ENCODE measurements at places on chromosomes 2 and 18. TPM values are rescaled to one million over a fixed set of nuclear protein-coding genes. Genes with fewer than 3 reads are reported as not detected.

- peak; percentile 70 for DNase-seq
Observed at GRCh38 chr2:86372641-86373502, 35.4 kb upstream of the REEP1 start.

- no peak for DNase-seq
Observed at GRCh38 chr2:178111743-178112142, 494 bp upstream of the RBM45 start.

Gene ATP8B1
- total RNA-seq = 4.6 TPM

DNA sequence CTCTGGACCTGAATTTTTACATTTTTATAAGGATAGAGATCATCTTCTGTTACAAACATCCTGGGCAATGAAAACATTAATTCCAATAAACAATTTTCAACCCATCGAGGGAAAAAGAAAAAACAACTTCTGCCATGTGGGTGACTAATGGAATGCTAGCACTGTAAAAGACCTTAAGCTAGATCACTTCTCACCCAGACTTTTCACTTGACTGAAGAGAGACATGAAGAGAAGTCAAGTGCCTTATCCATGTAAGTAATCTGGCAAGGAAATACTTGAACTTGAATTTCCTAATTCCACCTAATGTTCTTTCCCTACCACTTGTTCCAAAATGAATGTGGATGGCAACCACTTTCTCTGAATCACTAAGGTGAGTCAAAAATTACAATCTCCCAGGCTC lies 98.3 kb upstream of the ACVR1C start:
- DNase-seq = no peak

GRCh38 chr2:235898766-235899165 lies 269.4 kb downstream of the GBX2 start:
- DNase-seq = no peak

GRCh38 chr2:37614061-37614738 lies 57.2 kb downstream of the CDC42EP3 start:
- DNase-seq = no peak

DNA sequence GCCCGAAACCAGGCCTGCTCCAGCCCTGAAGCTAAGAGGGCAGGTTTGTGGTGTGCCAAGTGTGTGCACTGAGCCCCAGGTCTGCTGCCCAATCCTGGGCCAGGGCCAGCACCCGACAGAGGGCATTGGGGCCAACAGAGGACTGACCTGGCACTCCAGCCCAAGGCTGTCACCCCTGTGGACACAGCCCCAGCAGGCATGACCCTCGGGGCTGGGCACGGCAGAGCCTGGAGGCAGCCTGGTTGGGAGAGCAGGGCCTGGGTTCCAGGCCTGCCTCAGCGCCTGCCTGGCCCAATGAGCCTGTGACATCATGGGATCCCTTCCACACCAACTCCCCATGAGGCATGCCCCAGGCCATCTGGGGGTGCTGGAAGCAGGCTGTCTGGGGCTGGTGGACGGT lies 10.8 kb upstream of the SNED1 start:
- no peak for DNase-seq

DNA sequence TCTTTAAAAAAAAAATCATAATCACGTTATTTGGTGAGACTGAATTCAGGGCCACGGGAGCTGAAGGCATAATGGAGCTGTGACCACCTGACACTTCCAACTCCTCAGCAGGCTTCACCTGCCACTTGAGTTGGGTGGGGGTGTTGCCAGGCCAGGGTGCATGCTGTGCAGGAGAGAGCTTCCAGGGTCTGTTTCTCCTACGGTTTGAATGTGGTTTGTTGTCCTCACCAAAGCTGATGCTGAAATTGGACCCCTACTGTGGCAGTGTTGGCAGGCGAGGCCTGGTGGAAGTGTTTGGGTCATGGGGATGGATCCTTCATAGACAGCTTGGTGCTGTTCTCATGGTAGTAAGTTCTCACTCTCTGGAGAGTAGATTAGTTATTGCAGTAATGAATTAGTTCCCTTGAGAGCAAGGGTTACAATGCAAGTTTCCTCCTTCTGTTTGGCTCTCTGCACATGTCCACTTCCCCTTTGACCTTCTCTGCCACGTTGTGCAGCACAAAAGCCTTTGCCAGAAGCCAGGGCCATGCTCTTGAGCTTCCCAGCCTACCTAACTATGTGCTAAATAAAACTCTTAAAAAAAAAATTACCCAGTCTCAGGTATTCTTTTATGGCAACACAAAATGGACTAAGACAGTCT lies 38.3 kb upstream of the ANKRD44 start:
- DNase-seq = no peak

Gene SKA1
- 18.9 TPM for total RNA-seq

DNA sequence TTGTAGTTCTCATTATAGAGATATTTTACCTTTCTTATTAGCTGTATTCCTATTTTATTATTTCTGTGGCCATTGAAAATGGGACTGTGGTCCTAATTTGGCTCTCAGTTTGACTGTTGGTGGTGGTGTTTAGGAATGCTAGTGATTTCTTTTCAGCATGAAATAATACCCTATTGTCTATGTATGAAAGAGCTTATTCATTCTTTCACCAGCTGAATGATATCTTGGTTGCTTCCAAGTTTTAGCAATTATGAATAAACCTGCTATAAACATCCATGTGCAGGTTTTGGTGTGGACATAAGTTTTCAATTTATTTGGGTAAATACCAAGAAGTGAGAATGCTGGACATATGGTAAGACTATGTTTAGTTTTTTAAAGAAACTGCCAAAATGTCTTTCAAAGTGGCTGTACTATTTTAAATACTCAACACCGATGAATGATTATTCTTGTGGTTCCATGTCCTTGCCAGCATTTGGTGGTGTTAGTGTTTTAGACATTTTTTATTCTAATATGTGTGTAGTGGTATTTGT lies 501.6 kb upstream of the GYPC start:
- DNase-seq = no peak

DNA sequence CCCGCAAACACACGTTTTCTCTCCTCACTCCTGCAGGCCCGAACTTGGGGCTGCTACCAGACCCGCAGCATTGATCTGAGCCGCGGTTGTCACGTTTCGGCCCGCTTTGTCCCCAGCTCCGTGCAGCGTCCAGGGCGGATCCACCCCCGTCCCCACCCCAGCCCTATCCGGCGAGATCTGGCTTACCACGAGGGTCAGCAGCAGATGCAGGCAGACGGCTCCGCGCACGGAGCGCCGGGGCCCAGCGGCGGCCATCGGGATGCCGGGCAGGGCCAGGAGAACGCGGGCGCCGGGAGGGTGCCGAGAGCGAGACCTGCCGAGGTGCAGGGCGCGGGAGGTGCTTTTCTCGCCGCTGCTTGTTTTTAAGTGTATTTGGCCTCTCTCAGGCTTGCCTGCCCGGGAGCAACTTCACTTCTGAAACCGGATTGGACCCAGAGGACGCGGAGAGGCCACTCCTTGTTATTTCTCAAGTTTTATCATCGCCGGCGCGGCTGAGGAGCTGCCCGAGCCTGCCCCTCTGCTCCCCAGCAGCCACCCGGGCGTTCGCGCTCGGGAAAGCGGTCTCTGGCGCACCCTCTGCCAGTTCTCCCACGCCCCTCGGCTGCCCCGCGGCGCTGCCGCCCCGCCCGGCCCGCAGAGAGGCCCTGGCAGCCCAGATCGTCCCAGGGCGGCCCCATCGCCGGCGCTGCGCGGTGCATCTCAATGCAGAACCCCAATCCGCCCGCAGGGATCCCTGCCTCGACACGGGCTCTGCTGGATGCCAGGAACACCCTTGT lies at the start of gene DSC3:
Gene DSC3, minus strand, starts transcription at position 337 of the 776 bp plus-strand sequence. Its CDS starts 82 bp downstream, at position 255.
- DNase-seq = peak; percentile 78

Gene REEP1
- total RNA-seq = 1.5 TPM

DNA sequence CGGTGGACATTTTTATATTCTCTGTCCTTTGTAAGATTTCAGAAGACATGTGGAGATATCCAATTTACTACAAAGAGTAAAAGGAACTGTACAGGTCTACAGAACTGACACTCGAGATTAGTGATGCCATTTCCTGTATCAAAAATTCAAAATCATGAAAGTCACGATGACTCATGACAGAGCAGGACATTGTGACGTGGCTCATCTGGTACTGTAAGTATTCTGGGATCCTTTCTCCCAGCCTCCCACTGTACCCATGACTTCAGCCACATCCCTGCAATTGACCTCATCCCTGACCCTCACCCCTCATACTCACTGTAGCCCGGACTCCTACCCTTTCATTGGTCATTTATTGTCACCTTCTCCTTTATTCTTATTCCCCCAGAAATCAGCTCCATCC lies 736.5 kb downstream of the EPHA4 start:
- DNase-seq = no peak

- DNase-seq = no peak
Observed at GRCh38 chr2:2768476-2768875, 437.4 kb upstream of the MYT1L start.

Gene ZFP36L2
- total RNA-seq = 109 TPM

Gene SCG2
- 0.77 TPM for total RNA-seq

DNA sequence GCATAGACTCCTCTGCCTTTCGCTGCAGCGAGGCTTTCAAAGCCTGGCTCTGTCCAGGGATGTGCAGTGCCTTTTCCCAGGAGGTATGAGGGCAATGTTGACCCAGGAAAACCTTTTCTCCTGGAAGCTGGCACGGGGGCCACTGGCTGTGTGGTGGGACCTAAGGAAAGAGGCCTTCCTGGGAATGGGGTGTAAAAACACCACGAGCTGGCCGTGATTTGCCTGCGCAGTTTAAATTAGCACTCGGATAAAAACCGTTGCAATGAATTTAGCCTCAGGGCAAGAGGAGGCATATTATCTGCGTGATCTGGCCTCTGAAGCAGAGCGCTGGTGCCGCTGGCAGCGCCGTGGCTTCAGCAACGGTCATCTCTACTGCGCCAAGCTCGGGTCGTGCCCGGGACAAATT lies 3.0 kb downstream of the OSR1 start:
- DNase-seq = no peak

- no peak for DNase-seq
Observed at GRCh38 chr18:46950064-46950656, 32.8 kb downstream of the KATNAL2 start.

Gene IL36RN
- not detected for total RNA-seq

DNA sequence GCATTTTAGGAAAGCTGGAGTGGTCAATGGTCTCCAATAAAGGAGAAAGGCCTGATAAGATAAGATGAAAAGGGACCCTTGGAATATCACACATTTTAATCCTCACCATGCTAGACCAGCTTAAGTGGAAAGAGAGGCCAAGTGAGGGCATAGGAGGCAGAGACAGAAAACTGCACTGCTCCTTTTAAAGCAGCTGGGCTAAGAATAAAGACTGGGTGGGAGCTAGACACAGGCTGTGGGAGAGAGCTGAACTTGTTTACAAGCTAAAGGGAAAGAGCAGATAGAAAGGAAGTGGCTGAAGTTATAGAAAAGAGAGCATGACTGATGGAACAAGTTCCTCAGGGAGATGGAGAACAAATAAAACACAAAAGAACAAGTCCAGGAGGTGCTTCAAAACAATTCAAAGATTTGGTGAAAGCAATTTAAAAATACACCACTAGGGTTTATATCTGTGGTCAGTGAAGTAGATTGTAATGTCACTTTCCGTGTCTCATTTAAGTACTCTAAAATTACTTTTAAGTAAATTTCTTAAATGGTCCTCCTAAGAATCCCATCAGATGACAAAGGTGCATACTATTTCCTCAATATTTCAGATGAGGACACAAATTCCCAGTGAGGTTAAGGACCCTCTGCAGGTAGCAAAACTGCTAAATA lies 7.5 kb downstream of the COL5A2 start:
- DNase-seq = no peak

GRCh38 chr18:46721331-46721730 lies 35.5 kb downstream of the ST8SIA5 start:
- no peak for DNase-seq

DNA sequence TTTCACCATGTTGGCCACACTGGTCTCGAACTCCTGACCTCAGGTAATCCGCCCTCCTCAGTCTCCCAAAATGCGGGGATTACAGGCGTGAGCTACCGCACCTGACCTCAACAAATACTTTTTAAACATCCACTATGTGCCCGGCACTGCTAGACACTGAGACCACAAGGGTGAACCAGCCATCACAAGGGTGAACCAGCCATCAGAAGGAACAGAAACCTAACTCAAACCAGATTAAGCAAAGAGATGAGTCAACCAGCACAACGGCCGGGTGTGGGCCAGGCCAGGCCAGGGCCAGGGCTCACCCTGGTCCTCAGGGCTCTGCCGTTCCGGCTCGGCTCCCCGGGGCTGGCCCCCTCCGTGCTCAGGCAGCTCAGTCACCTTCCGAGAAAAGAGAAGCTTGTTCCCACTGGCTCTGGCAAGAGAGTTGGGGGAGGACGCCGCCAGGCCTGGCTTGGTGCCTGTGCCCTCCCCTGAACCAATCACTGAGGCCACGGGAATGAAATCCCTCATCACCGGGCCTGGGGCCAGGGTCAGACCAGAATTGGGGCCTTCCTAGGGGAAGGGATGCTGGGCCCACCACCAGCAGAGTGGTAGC lies 4.4 kb downstream of the TEX44 start:
- no peak for DNase-seq

DNA sequence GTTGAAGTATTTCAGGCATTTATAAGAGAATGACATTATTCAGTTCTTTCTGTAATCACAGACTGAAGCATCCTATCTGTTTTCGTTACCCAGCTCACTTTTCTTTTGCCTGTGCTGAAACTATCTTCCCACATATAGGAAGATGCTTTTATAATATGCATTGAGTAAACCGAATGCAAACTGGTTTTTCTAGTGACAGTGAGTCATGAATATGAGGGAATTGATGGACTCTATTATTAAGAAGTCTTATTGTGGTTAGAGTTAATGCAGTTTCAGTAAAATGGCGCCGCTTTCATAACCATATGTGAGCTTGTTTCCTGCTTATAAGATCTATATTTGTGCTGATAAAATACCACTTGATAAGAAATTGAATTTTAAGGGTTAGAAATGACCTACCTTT lies 59.2 kb downstream of the ACVR2A start:
- DNase-seq = no peak

GRCh38 chr2:10064932-10065772 lies 15.1 kb downstream of the CYS1 start:
- no peak for DNase-seq

DNA sequence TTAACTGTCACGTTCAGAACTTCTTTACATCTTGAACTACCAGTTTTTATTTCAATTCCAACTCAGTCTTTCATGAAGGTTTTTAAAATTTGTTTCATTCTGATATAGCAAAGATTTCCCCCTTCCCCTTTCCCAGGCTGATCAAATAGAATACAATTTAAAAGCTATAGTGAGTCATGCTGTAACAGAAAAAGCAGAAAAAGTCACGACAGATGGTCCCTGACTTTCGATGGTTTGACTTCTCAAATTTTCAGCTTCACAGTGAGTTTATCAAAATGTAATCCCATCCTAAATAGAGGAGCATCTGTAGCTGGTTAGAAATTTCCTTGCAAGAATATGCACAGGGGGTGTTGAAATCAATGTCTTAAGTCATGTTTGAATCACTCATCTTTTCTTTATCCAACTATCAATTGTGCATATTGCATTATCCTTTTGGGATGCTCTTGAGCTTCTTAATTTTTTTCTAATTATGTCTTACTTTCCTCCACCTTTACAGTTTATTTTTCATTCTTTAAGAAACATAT lies 500.3 kb downstream of the LRP1B start:
- DNase-seq = no peak

Measured in H1 (cell line).